Naive B cell (primary cell): ENCODE measurements at places on chromosomes 7 and 10.

GRCh38 chr10:111037858-111038257, 39.0 kb upstream of the ADRA2A start:
- no peak for DNase-seq

DNA sequence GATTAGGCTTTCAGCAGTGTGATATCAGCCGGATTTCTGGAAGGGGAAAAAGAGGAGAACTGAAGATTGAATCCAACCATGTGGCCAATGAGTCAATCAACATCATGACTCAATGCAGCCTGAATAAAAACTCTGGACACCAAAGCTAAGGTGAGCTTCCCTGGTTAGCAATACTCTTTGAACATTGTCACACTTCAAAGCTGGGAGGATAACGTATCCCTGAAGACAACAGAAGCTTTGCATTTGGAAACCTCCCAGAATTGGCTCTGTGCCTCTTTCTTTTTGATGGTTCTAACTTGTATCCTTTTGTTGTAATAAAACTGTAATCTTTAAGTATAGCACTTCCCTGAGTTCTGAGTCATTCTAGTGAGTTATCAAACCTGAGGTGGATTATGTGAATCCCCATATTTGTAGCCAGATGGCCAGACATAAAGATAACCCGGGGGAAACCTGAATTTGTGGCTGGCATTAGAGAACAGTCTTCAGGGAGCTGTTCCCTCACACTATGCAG, 284.4 kb downstream of the IPMK start:
- DNase-seq = no peak

DNA sequence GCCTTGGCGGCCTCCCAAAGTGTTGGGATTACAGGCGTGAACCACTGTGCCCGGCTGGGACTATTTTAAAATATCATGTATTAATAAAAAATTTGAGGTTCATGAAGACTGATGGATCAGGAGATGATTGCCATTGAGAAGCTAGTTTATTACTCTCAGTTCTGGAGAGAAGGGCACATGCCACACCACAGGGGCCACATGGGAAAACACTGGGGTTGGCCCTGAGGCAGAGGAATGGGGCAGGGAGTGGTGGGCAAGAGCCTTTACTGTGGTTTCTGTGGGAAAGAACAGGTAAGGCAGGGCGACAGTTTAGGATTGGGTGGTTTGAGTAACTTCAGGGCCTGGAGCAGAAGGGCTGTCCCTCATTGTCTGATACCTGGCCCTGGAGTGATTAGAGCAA, 6.8 kb upstream of the TBRG4 start:
- DNase-seq = no peak

- no peak for DNase-seq
Measured at GRCh38 chr7:69922026-69922803, 323.9 kb downstream of the AUTS2 start.

DNA sequence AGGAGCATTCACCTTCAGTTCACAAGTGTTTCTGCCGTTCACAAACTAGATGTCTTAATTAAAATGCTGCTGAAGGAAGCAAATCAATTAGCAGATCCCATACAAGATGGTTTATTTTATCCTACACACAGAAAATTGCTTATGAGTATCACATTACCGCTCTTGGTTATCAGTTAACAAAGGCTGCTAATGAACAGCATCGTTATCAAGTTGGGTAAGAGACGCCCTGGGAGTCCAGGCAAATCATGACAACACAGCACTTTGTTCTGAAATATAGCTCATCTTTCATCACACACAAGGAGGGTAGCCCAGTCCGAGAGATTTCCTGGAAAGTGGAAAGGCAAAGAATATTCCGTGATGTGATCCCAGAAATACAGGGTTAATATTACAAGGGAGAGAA, 20.8 kb upstream of the FAM170B start:
- no peak for DNase-seq

DNA sequence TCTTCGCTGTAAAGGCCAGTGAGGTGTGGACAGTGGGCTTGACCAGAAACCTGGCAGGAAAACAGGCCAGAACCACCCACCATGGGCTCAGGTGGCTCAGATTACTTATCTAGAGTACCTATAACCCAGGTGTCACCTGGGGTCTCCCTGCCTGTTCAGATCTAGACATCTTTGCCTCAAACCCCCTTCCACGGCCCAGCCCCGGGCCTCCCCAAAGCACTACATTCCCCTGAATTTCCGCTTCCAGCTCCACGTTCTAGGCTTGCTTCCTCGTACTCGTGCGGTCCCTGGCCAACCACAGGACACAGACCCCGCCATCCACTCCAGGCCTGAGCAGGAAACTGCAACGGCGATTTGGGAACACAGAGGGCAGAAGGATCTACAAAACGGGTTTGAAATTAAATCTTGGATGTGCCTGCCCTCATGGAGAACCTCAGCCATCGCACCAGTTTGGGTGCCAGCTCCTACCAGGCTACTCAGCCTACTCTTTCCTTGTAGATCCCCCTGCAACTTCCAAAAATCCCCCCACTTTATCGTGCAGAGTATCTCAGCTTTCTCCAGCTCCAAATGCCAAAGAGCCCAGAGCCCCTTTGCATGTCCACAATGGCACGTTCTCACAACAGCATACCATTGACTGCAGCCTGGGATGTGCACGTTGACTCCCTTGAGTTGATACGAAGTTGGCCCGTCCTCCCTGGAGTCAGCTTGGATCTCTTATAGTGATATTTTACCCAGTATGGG, 62.7 kb upstream of the CACUL1 start:
- no peak for DNase-seq

DNA sequence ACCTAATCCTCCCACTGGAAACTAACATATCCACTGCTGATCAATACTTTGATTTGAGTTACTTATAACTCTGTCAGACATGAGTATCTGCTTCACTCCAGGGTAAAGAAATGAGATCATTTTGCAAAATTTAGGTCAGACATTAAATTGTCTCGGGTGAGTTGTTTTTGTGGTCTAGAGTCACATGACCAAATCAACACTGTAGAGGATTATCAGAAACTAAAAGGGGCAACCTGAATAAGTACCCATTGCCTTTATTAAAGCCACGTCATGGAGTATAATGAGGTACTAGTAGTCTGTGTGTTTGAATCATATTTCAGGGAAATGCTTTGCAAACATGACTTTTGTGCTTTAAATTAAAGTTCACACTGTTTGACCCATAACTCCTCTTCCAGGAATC, 107.7 kb upstream of the ADO start:
- peak; percentile 39 for DNase-seq

DNA sequence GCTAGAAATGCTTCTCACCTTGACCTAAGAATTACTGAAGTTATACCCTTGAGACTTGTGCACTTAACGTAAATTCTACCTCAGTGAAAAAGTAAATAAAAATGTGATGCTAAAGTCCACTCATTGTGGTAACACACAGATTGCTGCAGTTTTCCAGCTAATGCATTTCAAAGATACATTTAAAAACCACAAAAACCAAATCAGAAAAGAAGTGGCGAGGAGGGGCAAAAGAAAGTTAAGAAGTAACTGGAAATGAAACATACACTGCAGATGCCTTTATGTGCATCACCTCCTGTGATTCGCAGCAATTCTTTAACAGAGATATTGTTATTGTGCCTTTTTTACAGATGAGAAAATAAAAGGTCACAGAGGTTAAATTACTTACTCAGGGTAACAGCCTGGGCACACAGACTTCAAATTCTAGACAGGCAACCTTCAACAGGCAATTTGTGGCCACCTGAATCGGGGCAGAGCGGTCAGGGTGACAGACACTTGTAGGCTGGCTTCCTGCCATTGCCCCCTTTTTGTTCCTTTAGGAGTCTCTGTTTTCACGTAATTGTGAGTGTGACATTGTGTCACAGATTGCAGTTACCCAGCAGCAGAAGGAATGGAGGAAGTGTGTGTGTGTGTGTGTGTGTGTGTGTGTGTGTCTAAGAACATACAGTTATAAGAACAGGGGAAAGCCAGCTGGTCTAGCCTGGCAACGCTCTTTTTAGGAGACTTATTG, 1.9 kb downstream of the WIPF3 start:
- no peak for DNase-seq

DNA sequence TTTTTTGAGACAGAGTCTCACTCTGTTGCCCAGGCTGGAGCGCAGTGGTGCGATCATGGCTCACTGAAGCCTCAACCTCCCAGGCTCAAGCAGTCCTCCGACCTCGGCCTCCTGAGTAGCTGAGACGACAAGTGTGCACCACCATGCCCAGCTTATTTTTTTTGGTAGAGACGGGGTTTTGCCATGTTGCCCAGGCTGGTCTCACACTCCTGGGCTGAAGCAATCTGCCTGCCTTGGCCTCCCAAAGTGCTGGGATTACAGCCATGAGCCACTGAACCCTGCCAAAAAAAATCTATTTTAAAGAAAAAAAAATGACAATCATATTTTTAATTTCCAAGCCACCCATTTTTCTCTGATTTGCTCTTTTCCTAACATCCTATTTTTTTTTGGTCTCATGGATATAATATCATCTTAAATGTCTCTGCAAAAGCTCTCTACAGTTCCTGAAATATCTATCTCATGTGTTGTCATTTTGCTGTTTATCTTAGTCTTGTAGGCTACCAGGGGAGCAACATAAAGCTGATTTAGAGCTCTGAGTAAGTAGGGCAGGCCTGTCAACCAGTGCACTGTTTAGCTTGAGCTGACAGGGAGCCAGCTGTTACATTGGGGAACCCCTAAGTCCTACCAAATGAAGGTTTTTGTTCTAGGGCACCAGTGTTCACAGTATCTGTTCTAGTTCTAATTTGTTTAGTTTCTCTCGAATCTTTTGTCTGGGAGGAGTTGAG, 29.9 kb upstream of the HBP1 start:
- DNase-seq = no peak

- no peak for DNase-seq
Measured at GRCh38 chr10:33743429-33743857, 409.0 kb upstream of the NRP1 start.

GRCh38 chr7:157292258-157292657, 44.5 kb upstream of the DNAJB6 start:
- DNase-seq = no peak

- no peak for DNase-seq
Measured at GRCh38 chr7:66088861-66089838, 13.5 kb downstream of the ASL start.

- DNase-seq = no peak
Measured at GRCh38 chr10:102775935-102776669, 32.4 kb downstream of the WBP1L start.

GRCh38 chr7:108261560-108262255, 131.5 kb upstream of the LAMB4 start:
- no peak for DNase-seq

GRCh38 chr7:150972741-150973140, 5.4 kb downstream of the KCNH2 start:
- no peak for DNase-seq

- no peak for DNase-seq
Measured at GRCh38 chr7:16028103-16028502, 341.6 kb upstream of the MEOX2 start.

DNA sequence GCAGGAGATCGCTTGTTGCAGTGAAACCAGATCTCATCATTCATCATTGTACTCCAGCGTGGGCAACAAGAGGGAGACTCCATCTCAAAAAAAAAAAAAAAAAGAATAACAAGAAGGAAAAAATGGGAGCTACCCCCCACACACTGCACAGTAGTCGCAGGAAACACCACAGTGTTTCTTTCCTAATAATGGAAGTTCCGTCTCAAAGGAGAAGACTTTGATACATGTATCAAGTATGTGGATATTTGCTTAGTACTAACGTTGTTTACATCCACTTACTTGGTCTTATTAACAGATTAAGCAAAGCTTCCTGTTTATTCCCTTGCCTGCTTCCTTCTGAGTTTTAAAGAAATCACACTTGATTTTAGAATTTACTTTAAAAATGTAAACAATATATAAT, 22.2 kb downstream of the YAE1 start:
- DNase-seq = no peak

DNA sequence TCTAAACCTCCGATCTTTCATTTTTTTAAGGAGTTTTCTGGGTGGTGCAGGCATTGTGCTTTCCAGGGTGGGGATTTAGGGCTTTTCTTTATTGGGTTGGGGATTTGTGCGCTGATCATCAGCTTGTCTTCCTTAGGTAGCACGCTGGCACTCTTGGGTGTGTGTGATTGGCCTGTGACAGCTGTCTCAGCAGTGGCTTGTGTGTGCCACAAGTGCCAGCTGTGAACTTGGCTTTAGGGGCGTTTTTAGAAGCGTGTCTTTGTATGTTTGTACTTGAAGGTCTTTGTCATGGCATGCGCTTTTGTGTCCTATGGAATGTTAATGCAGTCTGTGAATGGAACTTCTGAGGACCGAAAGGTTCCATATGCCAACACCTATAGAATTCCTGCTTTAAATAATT, 788 bp downstream of the AKAP9 start:
- DNase-seq = peak; percentile 31

GRCh38 chr10:112071596-112072133, 111.9 kb downstream of the GPAM start:
- DNase-seq = no peak

DNA sequence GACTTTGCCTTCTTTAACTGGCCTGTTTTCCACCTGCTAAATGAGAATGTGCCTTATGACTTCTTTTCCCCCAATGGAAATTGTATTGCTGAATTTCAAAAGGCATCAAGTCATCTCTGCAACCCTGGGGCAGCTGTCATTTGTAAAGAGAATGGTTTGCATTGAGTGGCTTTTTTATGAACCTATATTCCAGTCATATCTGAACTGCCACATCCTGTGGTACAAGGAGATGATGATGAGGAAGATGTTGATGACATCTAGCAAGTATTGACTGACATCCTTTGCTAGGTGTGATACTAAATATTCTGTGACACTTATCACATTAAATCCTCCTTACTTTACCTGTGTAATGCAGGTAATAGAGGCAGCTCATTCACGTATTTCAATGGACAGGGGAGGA, 88.3 kb upstream of the KIAA1217 start:
- no peak for DNase-seq

- no peak for DNase-seq
Measured at GRCh38 chr7:79459381-79459780, 5.9 kb upstream of the MAGI2 start.

DNA sequence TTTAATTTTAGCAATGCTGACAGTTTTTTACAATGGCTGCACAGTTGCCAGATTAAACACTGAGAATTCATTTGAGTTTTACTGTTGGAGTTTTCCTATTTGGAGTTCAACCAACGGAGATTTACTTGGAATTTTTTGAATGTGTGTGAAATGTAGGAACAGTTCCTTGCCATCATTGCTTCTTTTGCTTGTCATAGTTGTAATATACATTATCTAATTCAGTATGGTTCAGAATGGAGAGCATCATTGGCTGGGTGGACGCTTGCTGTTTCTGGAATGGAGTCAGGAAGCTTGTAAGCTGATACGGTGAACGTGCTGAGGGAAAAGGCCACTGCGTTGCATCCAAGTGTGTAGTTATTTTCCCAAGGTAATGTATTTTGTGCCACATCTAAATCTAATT, 404.3 kb upstream of the KLF6 start:
- DNase-seq = no peak

GRCh38 chr7:111029141-111029572, 61.8 kb upstream of the LRRN3 start:
- DNase-seq = no peak

- no peak for DNase-seq
Measured at GRCh38 chr10:73076360-73077183, 20.1 kb downstream of the P4HA1 start.

GRCh38 chr7:21260939-21261338, 166.9 kb upstream of the SP4 start:
- no peak for DNase-seq

GRCh38 chr7:40356312-40356711, 221.5 kb downstream of the SUGCT start:
- DNase-seq = no peak
